ENCODE measurements at places on chromosomes 1 and 21.

- no peak for DNase-seq
These were observed 85.6 kb downstream of the PPP1R12B start for GRCh38 chr1:202434059-202434458.

DNA sequence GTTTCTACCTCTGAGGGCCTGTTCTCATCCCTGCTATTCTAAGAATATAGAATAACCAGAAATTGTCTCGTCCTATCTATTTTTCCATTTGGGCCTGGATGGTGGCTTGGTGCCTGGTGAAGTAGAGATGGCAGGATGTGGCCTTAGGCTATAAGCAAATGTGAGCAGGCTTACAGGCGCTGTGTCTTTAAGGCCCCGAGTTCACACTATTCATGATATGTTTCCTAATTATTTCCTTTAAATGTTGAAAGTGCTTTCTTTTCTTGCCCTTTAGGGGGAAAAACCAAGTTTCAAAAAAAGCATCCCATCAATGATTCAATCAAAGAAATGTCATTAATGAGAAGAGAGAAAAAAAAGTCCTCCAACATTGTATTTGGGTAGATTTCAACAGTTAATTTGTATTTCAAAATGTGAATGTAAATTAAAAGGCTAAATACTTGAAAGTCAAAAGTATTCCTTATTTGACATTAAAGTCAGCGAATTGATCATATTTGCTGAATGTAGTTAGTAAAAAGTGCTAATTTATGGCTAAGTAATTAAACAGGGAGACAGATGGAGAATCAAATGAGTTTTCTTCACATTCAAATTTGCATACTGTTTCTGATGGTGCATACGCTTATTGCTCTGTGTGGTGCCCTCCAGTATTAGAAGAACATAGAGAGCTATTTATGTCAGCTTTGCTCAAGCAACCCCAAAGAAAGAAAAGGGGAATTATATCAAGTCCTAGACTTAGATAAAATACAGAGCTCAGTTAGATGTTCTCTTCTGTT, 34.0 kb upstream of the HUNK start:
- DNase-seq = no peak

- no peak for DNase-seq
These were observed 133.2 kb upstream of the KCNJ15 start for GRCh38 chr21:38123626-38124025.

DNA sequence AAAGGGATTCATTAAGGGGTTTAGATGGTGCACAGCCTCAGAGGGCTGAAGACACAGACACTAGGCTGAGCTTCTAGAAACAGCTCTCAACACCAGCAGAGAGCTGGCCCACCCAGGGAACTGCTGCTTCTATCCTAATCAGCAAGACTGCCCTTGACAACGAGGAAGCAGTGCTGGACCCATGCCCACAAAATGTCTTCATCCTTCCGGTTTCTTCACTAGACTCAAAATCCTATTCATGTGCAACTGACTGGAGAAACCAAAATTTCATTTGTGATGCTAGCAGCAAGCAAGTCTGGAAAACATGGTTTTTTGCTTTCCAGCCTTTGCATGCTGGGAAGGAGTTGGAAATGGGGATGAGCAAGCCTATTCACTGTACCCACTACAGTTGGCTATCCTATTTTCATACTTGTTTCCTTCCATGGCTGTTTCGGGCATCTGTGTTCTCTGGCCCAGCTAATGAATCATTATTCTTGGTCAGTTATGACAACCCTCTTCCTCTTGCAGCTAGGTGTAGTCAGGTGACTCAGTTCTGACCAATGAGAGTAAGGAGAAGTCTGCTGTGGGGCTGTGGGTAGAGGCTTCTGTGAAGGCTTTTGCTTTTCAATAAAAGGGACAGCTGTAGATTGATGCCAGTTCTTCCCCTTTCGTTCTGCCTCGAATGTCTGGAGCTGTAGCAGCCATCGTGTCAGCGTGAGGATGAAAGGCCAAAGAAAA, 14.6 kb upstream of the TMEM61 start:
- DNase-seq = no peak

DNA sequence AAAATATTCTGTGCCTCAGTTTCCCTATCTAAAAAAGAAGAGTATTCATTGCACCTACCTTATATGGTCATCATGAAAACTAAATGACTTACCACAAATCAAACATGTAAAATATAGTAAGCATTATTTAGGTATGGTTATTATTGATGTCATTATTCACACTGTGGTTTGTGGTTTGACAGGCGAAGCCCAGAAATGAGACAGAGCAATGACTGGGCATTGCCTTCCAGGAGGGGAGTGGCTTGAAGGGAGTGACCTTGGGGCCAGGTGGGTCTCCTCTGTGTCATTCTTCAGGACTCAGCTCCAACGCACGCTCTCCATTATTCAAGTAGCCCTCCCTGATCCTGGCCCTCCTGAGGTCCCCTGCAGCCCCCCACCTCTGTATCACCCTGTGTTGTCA, 133.7 kb downstream of the DMRTA2 start:
- DNase-seq = no peak

GRCh38 chr1:94678202-94678848, 136.8 kb upstream of the F3 start:
- DNase-seq = no peak

DNA sequence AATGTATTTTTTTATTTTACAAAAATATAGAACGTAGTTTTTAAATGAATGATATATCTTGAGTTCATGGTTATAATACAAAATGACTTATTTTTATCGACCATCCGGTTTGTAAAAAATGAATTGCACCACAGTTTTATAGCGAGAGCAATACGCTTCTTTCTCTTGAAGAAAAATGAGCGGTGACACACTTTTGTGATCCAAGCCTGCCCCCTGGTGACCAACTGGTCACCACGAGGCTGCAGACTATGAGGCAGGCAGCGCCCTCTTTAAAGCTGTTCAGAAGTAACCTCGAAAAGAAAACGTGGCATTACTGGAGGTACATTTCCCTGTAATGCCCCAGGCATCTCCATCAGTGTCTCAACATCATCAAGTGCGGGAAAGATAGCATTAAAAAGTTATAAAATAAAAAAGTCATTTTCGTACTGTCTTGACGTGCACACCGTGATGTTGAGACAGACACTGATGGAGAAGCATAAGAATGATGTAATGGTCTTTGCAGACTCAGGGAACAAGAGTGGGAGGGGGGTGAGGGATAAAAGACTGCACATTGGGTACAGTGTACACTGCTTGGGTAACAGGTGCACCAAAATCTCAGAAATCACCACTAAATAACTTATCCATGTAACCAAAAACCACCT, 734.2 kb upstream of the ADAMTS5 start:
- DNase-seq = peak; percentile 14

DNA sequence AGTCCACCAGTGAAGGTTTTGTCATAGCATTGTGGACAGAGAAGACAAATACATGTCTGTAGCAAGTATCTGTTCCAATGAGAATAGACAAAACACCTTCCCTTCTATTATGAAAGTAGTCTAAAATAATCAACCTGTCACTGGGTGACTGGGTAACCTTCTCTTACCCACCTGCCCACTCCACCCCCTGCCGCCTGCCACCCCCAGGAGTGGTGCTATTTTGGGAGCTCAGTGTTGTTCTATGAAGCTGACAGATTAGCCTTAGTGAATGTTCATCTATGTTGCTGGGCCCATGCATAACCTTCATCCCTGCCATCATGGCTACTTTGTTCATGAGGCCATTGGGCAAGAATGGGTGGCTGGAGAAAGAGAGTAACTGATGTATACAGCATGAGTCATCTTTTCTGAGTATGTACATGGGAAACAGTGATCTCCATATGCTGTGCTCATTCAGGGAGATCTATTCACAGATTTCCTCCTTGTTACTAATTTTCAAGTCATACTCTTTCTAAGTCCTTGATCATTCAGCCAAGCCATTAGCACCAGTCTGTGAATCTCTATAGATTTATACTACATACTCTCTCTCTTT, 24.8 kb downstream of the MARK1 start:
- no peak for DNase-seq
